ENCODE measurements at places on chromosomes 16 and 17.

GRCh38 chr17:81398832-81399411 lies 3.7 kb downstream of the BAHCC1 start:
- no peak for DNase-seq

GRCh38 chr17:37772982-37773381 lies 28.1 kb upstream of the HNF1B start:
- no peak for DNase-seq

DNA sequence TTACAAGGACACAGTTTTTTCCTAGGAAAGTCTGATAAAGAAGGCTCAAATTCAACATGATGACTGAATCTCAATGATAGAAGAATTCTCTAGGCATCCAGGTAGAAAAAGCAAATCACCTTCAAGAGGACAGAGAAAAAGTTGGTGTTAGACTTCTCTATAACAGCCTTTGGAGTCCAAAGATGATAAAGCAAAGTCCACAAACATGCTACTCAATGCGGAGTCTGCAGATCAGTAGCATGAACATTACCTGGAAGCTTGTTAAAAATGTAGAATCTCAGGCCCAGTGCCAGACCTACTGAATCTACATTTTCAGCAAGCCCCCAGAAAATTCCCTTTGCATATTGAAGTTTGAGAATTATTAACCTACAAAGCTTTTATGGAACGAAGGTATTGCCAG lies 41.4 kb upstream of the MAP2K6 start:
- DNase-seq, result no peak

- DNase-seq, result no peak
Observed at GRCh38 chr17:29836643-29837042, 93.4 kb downstream of the SSH2 start.

DNA sequence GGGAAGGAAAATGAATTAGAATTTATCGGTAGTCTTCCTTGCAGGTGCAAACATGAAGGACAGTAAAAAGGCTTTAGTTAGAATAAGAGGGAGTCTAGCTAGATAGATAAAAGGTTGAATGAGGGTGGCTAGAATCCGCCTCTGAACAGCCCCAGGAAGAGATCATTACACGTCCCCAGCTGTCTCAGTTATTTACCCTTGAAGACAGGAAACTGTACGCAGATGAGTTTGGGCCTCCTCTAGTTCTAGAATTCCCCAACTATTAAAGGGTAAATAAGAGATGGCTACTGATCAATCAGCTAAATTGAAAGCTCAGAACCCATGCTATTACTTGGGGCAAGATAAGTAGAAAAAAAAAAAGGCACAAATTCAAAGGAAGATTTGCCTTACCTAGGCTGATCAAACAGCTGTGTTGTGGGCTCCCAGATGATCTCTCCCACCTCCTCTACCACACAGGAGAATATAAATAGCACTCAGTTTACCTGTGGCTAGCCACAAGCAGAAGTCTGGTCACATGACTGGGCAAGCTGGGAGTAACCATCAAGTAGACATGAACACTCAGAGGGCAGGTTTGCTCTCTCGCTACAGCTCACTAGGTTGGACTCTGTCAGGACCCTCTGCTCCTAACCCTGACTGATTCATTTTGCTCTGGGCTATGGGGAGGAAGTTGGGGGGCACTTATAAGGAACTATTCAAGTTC lies 17.0 kb downstream of the FAM117A start:
- DNase-seq, result no peak

DNA sequence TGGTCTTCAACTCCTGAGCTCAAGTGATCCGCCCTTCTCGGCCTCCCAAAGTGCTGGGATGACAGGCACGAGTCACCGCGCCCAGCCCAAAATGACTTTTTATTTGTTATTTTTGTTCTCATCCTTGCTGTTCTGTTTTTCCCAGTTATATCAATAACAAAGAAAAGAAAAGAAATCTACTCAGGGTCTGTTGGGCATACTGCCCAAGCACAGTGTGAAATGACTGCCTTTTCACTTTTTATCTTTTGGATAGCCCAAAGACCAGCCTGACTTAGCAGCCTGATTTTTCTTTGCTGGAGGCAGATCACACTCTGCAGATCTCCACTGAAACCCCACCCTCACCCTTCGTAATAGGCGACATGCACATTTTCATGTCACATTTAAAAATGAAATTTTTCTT lies 493.2 kb downstream of the MAF start:
- DNase-seq, result no peak

DNA sequence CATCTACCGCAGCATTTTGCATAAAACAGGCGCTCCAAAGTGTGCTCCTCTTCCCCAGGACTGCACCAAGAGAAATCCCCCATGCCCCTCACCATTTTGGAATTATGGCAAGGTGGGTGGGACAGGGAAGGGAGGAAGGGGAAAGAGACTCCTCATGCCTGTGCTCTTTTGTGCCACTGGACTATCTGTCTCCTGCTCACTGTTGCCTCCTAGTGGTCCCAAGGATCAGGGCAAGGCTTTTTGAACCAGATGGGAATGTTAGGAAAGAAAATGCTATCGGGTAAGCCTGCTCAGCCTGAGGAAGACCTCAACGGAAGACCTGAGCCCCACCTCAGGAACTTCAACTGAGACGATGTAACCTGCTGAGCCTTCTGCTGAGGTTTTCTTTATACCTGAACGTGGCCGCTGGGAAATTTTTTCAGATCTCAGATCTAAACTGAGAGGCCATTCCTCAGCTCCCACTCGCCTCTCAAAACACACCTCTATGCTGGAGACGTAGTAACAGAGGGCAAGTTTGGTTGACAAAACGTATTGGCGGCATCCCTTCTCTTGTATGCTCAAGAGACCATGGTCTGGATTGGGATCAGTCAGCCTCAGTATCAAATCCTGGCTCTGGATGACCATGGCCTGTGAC lies 58.3 kb downstream of the SPACA3 start:
- DNase-seq, result no peak

DNA sequence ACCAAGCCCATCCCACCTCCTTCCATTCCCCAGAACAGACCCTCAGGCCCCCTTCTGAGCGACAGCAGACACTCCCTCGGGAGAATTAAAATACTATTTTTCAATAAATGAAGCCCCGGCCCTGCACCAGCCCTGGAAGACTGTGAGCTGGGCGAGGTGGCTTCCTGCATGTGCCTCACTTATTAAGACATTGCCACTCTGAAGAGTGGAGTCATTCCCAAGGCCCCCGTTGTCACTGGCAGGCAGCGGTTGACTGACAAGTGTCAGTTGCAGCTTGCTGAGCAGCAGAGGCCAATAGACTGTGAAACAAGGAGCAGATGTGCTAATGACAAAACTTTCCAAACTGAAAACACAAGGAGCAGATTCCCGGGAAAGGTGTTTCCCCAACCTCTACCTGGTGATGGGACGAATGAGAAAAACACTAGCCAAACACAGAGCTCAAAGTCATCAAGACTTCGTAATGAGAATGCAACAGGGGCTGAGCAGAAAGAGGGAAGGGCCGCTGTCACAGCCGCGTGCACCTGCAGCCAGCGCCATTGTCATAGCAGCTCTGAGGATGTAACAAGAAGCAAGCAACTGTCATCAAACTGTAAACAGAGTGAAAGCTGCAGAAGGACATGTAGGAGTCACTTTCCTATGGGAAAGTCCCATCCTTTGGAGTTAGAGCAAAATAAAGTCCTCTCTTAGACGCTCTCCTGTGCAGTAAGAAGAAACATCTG lies 232.1 kb downstream of the C16orf78 start:
- DNase-seq, result no peak

DNA sequence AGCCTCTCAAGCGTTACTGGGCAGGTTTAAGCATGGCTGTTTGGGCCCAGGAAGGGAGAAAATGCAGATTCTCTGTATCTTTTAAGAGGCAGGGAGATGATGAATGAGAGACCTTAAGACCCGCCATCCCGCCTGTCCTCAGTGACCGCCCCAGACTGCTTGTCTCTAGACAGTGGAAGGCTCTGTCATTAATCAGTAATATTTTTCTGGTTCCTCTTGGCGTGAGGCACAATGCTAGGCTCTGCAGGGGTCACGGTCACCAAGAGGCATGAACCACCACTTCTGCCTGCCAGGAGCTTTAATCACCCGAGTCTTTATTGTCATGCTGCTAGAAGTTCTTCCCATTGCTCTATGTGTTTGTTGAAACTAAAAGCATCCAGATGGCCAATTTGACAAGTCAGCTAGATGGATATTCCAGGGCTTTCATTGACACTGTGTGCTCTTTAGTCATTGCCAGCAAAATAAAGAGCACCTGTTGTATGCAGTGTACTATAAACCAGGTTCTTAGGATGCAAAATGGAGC lies 3.2 kb downstream of the SLC6A2 start:
- no peak for DNase-seq
